ENCODE measurements at places on chromosomes 2 and 18. TPM values are rescaled to one million over a fixed set of nuclear protein-coding genes. Genes with fewer than 3 reads are reported as not detected.

DNA sequence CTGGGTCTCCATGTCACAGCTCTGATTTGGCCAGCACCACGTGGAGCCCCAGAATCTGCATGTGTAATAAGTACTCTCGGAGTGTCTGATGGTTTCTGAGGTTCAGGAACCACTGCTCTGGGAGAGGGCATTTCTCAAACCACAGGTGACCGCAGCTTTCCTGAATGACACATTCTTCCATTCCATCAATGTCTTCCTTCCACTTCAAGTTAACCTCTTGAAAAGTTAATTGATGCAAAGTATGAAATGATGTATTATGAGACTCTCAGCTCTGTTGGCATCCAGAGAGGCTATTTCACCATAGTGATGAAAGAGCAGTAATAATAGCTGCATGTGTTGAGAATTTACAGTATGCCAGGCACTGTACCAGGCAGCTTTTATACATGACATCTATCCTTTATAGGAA lies 61.3 kb upstream of the CRIM1 start:
- DNase-seq = no peak

REG3A gene
- 2.8 TPM for total RNA-seq

KIF1A gene
- 2.9 TPM for total RNA-seq

DNA sequence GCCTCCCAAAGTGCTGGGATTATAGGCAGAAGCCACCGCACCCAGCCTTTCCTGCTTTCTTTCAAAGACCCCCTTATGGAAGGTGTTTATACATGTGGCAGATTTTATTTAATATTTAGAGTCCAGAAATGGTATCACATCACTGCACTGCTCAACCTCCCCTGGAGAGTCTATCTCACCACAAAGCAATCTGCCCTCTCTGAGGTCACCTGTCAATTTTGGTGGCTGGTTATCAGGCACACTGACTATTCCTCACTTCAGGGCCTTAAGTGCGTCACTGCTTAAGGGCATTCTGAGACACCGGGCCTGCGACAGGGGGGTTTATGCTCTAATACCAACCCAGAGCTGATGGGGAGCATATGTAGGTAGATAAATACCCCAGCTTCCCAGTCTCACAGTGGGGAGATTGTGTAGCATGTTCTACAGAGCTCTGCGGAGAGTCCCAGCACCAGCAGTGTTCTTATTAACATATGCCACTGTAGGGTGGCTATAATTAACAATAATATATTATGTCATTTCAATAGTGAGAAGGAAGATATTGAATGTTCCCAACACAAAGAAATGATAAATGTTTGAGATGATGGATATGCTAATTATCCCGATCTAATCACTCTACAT lies 42.7 kb upstream of the ZDBF2 start:
- no peak for DNase-seq

- no peak for DNase-seq
Observed at GRCh38 chr2:5173876-5174535, 518.2 kb upstream of the SOX11 start.

GRCh38 chr2:121873864-121874263 lies 118.4 kb downstream of the TSN start:
- DNase-seq = no peak

PLEKHH2 gene
- total RNA-seq = 8.9 TPM

DNA sequence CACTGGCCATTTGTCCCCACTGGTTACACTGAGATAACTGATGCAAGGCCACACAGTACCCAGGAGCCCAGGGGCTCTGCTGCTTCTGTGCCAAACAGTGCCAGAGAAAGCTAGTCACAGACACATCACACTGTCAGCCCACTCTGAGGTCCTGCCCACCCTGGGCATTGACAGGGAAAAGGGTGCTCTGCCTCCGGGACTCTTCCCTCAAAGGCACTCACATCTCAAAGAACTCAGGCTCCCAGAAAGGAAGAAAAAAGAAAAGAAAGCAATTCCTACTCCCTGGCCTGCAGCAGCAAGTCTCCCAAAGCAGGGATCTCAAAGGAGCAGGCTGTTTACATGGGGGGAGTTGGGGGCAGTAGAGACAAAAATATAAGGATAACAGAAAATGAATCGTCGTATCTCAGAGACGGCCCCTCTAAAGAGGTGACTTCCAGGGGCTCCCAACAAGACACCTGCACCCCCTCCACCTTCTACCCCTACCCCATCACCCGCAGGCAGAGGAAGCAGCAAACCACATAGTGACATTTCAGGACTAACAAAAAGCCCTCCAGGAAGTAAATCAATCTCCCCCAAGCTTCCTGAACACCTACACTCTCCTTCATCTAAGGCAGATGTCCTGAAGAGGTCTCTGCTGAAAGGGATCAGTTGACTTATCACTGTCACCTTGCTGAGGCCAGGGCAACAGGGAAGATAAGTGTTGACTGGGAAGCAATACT lies 247.6 kb downstream of the TNS1 start:
- DNase-seq = no peak

DNA sequence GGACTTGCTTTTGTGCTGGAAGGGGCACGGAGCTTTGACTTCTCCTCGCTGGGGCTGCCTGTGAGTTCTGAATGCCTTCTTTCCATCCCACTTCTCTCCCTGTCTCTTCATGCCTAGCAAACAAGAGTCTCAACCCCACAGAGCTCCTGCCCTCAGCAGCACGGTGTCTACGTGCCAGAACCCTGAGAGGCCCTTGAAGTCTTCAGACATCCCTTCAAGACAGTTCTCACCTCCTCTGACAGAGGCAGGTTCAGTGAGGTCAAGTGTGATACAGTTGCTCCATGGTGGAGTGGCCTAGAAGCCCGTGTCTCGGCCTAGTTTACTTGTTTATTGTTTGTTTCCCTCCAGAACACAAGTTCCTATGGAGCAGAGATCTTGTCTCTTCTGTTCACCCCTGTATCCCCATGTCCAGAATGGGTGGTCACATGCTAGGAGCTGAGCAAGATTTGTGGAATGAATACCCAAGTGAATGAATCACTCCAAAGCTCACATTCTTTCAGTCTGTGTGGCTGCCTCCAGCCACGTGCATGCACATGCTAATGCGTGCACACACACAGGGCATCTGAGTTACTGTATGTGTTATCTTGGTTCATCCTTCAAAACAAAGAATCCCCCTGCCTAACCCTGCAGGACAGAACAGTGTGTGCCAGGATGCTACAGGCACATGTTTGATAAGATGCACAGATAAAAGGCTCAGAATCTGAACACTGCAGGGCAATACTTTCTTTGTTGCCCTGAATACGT lies 391.6 kb downstream of the NBAS start:
- DNase-seq = no peak

- no peak for DNase-seq
Observed at GRCh38 chr2:122180972-122181371, 425.5 kb downstream of the TSN start.

OR6B2 gene
- total RNA-seq = not detected

DNA sequence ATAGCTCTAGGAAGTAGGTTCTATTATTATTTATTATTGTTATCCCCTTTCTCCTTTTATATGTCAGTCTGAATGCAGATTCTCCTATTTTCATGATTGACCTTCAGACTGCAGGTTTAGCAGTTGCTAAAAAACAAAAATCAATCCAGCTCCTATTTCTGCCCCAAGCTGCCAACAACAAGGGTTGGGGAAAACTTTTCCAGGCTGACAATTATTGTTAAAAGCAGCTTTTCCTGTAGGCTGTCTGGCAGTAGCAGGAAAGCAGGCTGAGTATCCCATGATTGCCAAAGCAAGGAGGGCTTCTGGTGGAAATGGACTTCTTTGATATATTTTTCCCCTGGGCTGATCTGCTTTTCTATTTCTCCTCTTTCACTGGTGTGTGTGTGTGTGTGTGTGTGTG lies 78.0 kb upstream of the CTLA4 start:
- no peak for DNase-seq

- DNase-seq = no peak
Observed at GRCh38 chr2:172943539-172943938, 132.1 kb upstream of the MAP3K20 start.

DNA sequence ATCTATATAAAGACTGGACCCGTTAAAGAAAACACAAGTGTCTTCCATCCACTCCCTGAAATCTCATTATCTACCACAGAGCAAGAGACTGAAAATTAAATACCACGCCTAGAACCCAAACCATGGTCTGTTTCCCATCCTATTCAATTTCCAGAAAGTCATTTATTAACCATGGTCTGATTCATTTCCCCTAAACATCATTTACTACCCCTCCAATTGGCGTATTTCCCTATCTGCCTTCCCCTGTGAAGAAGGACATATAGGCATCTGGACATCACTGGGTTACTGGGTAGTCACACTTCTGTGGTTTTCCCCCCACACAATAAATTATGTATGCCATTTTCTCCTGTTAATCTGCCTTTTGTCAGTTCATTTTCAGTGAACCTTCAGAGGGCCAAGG lies 30.8 kb downstream of the CCDC93 start:
- DNase-seq = no peak

GRCh38 chr2:125455110-125455509 lies 1200.8 kb upstream of the GYPC start:
- DNase-seq = no peak

DNA sequence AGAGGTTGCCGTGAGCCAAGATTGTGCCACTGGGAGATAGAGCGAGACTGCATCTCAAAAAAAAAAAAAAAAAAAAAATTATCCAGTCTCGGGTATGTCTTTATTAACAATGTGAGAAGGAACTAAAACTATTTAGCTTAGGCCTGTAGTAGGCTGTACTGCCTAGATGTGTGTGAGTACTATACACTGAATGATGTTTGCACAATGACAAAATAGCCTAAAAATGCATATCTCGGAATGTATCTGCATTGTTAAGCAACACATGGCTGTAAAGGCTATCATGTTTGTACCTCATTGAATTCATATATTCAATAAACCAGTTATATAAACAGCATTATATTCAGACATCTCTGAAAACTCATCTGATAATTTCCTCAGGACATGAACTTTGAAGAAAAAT lies 191.2 kb upstream of the SESTD1 start:
- DNase-seq = no peak

DNA sequence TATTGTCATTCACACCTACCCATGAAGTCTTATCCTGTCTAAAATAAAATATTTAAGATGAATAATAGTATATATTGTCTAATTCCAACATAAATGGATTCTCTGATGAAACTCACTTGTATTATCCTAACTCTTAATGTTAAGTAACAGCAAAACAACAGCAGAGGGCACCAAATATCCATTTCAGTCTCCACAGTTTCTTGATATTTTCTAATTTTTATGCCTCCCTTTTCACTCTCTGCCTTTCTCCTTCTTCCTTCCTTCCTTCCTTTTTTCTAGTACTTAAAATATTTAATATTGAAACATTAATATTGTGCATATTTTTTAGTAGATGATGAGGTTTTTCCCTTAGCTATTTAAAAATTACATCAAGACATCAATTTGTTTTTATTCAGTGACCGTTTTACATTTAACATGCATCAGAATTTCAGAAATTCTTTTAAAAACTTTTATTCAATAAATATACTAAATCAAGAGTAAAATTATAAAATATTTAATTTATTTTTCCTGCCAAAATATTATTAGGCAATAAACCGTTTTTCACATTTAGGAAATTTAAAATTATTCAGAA lies 97.6 kb downstream of the WDR7 start:
- no peak for DNase-seq
